ENCODE measurements at places on chromosomes 6 and 20.

DNA sequence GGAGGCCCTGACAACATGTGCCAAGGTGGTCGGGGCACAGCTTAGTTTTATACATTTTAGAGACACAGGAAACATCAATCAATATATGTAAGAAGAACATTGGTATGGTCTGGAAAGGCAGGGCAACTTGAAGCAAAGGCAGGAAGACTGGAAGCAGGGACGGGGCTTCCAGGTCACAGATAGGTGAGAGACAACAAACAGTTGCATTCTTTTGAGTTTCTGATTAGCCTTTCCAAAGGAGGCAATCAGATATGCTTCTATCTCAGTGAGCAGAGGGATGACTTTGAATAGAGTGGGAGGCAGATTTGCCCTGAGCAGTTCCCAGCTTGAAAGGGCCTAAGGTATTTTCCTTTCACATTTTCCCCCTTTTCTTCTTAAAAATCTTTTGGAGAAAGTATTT lies 311.0 kb upstream of the RGS17 start:
- DNase-seq, result no peak

DNA sequence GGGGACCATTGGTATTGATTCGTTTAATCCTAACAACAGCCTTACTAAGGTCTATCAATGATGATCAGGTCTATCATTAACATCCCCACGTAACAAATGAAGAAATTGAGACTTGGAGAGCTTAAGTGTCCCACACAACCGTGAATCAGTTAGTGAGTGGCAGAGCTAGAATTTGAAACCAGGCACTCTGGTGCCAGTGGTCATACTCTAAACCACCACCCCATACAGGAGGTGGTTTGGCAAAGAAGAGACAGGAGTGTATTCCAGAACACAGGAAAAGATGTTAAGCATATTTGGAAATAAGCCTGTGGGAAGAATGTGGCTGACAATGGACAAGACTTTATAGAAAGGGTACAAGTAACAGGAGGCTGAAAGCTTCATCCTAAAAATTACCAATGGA lies 35.7 kb upstream of the MARCKS start:
- no peak for DNase-seq

DNA sequence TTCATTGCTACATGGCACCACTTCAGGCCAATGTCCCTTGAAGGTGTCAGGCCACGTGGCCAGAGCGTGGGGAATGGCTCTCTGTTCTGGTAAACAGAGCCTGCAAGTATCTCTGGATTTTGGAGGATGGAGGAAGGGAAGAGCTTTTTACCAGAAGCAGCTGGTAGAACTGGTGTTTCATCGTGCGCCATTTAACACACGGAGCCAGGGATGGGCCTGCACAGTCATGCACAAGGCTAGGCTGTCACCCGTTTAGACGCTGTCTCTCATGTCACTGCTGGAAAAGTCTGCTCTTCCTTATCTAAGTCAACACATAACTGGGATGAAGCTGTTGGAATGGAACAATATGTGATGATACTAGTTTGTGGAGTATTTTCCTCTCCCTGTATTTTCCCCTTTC lies 123.9 kb downstream of the IBTK start:
- no peak for DNase-seq

- DNase-seq, result no peak
These were observed 27.9 kb downstream of the HLA-DMB start for GRCh38 chr6:32912951-32913350.

DNA sequence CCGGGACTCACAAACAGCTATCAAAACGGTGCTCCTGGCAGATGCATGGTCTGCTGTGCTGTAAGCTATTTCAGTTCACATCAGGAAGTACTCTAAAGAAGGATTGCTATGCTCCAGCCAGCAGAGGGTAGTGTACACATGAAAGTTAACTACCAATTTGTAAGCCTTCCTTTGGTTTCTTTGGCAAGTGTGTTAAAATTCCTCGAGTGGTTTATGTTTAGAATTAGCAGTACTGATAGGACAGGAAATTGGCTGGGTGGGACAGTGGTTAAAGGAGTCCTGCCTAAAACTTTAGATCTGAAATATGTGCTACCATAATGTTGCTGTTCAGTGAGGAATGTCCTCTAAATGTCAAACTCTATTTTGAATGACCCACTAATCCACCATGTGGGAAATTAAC lies 47.4 kb downstream of the TRMT11 start:
- DNase-seq, result no peak

All from activated gamma-delta T cell treated with Interleukin-2 at 50 U/mL for 16 hours (primary cell).